ENCODE measurements at places on chromosomes 2 and 18.

DNA sequence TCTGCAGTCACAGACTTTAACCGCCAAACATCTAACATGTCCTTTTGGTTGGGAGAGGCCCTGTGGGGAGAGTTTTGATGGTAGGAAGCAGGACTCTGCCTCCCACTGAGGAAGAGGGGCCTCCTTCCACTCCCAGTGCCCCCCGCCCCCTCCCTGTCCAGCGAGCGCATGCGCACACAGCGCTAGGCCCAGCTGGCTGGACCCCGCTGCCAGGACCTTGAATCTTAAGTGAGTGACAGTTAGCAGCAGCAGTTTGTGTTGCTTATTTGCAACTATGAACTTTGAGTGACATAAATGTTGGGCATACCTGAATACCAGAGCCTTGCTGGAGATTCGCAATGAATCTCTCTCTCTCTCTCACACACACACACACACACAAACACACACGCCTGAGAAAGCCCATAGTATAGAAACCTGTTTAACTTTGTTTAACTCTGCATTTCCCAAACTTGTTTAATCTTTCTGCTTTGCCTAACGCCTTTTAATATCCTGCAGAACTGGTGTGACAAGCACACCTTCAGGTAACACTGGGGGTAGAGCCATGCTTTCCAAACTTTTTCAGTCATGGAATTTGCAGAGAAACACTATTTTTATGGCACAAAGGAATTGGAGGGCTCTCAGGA lies 134.6 kb upstream of the SMAD2 start:
- no peak for DNase-seq

DNA sequence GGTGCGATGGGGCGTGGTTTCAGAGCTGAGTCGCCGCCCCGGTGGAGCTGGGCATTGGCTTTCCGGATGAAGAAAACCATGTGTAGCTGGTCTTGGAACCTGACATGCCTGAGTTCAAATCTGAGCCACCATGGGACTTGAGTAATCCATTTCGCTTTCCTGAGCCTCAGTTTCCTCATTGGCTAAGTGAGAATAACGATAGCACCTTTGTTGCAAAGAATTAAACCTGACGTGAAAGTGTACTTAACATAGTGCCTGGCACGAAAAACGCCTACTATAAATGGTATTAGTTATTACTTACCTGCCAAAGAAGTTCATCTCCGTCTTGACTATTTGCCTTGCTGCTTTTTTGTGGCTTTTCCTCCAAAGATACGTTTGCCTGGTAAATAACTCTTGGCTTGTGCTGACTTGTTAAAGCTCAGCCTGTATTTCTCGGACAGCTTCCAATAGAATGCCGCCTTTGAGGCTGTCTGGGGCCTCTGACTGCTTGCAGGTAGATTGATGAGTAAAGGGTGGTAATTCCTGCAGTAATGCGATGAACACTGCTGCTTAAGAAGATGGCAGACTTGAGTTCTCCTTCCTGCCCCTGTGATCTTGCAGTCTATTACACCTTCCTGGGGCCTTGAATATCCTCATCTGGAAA lies 1.3 kb downstream of the CDCA7 start:
- no peak for DNase-seq

GRCh38 chr2:223900531-223900930 lies 44.6 kb downstream of the WDFY1 start:
- DNase-seq = no peak

GRCh38 chr2:5926871-5927512 lies 234.8 kb downstream of the SOX11 start:
- DNase-seq = no peak

- DNase-seq = no peak
Measured at GRCh38 chr2:161981679-161982250, 92.2 kb downstream of the DPP4 start.

- no peak for DNase-seq
Measured at GRCh38 chr2:184730288-184730687, 132.0 kb downstream of the ZNF804A start.

DNA sequence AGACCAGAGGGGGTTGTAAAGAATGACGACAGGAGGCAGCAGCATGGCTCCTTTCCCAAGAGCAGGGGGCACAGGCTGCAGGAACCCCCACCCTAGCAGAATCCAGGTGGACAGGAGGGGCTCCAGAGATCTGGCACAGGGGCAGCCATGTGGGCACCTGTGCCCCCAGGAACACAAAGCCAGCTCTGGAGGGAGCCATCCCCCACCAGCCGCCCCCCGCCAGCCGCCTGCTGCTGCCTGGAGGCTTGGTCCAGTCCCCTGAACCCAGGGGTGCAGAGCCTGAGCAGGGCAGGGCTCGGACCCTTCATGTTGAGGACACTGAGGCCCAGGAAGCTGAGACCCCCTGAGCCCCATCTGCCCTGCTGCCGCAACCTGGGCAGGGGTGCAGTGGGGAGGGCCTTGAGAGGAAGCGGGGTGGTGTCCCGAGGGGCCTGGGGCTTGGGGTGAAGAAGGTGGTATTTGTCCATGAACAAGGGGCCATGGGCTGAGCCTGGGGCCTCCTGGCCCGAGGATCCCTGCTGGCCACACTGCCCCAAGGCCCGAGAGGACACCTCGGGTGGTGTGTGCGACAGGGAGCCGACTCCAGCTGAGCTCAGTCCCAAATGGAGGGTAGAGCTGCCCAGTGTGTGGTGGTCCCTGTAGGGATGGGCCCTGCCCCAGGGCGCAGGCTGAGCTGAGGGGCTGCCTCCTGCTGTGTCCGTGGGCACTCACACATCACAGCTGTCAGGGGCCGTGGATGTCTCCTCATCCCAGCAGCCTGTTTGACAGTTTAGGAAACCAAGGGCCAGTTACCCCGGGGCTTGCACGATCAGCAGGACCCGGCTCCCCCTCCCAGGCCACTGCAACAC lies 39.8 kb upstream of the SNED1 start:
- no peak for DNase-seq

DNA sequence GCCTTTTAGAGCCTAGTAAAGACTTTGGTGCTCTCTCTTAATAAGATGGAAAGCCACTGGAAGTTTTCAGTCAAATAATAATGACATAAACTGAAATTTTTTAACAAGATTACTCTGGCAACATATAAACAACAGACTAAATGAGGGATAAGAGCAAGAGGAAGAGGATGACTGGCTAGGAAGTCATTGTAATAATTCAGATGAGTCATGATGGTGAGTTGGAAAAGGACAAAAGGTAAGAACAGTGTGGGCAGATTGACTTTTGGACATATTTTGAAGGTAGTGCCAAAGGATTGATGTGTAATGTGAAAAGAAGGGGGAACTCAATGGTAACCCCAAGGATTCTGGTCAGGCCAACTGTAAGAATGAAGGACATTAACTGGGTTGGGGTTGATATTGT lies 310.3 kb downstream of the NOL4 start:
- DNase-seq = no peak

DNA sequence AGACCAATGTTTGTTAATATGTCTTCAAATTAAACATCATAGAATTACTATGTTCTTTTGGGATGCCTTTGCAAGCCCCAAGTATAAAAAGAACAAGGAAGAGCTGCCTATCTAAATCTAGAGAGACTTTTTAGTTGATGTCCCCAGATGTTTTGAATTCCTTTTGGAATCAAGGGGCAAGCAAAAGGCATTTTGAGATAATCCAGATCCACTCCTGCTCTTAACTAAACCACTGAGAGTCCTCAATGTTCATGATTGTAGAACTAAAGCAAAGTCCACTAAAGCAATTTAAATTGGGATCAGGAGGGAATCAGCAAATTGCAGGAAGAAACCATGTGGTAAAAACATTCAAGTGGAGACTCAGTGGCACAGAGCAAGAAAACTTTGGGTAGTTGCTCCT lies 558.5 kb upstream of the VRK2 start:
- no peak for DNase-seq

DNA sequence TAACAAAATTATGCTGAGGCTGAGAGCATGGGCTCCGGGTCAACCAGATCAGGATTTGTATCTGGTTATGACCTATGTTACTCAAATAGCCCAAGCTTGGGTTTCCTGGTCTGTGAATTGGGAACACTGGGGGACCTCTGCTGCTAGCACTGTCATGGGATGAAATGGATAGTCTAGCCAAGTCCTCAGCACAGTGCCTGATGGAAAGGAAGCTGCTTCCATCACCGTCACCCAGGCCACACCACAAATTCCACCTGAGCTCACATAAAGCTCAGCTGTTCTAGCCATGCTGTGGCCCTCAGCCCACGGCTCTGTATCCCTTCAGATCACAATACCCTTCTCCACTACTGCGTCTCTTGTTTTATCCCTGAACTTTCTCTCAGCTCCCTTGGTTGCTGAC lies 179.6 kb upstream of the SP5 start:
- no peak for DNase-seq

DNA sequence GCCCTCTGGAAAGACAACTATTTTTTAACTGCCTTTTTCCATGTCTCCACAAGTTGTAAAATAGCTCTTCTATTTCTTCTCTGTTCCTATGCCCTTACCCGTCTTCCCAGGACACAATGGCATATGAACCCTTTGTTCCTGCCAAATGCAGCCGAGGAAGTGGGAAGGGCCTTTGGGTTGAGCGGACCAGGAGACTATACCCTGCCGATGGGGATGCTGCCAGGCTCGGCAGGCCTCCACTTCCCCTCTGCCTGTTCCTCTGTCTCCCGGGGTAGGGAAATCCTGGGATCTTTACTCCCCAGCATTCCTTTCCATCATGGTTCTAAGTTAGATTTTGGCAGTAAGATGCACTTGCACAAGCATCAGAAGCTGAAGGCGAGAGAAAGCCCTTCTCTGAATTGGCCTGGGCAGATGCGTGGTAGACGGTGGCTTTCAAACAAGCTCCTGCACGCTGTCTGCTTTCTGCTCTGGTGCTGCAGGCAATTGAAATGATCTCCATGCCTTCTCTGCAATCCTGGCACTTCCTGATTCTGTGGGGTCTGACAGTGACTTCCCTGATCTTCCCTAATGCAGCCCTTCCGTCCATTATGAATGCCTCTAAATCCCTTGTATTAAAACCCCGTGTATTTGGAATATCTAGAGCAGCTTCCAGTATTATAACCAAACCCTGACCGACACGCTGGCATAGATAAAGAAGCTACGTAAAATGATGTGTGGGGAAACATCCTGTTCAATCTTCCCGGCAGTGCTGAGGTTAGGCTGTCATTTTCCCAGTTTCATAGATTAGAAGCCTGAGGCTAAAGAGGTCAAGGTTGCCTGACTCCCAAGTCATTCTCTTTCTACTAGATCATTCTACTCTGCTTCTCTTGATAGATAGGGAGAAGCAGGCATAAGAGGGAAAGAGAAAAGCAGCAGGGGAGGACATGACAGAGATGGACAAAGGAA lies 69.8 kb downstream of the MCFD2 start:
- no peak for DNase-seq

- DNase-seq = peak; percentile 98
Measured at GRCh38 chr2:240387669-240388358, 47.6 kb upstream of the GPC1 start.

GRCh38 chr2:236659758-236660150 lies 90.1 kb downstream of the ACKR3 start:
- DNase-seq = no peak

- DNase-seq = no peak
Measured at GRCh38 chr2:173130496-173131465, 55.1 kb downstream of the MAP3K20 start.

- no peak for DNase-seq
Measured at GRCh38 chr2:72830273-72830672, 4.4 kb upstream of the EXOC6B start.

DNA sequence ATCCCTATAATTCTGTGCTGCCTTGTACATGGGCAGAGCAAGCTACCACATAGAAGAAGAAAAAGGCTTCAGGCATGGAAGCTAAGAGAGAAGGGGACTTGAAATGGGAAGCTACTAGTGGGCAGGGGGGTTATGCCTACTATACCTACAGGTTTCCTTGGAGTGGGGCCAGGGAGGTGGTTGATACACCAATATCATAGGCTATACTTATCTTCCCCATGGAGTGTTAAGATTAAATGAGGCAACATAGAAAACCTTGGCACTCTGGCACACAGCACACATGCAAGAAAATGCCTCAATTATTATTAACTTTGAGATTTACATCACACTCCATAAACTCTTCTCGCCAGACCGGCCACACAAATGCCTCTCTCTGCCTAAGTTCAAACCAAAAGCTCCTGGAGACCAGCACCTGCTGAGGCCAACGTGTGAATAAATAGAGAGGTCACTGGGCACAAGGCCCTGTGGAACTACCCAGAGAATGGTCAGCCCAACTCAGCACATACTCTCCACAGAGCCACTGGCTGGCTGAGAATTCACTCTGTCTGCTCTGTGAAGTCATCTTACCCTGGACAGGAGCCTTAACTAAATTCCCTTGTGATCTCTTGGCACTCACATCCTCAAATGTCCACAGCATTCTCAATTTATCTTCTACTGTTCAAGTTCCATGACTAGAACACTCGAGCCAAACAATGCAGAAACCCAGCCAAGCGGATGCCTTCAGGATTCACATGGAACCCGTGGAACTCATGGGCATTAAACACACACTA lies 498.7 kb downstream of the BCL11A start:
- DNase-seq = peak; percentile 1

GRCh38 chr2:176297067-176297466 lies 27.8 kb downstream of the MTX2 start:
- no peak for DNase-seq

- peak; percentile 69 for DNase-seq
Measured at GRCh38 chr2:68811364-68811763, 59.8 kb downstream of the BMP10 start.

DNA sequence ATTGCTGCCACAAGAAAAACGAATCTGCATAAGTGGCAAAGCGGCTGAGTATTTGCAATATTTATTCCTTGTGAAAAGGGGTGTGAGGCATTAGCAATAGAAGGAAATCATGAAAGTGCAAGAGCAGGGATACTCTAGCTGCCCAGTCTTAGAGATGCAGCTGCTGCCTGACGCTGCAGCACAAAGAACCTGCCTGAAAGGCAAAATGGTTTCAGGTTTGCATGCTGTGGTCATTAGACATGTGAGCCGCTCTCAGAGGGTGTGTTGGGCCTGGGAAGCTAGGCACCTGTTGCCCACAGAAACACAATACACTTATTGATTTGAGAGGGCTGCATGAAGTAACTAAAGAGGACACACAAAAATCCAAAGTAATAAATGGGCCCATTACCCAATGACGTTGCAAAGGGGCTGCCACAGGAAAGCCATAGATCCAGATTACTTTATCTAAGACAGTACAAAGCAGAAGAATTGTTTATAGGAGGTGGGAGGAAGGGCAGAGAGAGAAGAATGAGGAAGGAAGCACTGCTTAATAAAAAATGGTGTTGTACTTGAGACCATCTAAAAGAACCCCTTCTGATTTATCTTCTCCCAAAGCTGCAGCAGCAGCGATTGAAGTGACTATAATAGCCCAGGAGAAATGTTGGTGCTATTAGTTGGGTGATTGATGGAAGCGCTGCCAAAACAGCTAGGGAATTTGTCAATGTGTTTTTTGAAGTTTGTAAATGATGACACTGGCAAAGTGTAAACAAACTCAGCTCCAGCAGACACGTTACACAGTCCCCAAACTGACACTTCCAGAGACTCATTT lies 492.4 kb upstream of the ACVR2A start:
- DNase-seq = no peak

DNA sequence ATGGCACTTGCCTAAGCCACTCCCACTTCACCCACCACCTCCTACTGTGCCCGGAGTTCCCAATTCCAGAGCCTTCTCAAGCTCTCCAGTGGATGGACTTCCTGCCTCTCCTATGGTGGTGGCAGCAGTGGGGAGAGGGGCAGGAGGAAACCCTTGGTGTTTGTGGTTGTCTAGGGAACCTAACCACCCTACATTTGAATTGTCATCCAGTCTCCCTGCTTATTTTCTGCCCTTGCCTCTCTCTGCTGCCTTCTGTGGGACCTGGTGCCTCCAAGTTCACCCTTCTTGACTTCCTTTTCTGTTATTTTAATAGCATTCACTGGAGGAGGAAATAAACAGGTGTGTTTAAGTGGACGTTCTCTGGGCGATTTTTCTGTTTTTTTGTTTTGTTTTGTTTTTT lies 50.0 kb upstream of the HPCAL1 start:
- no peak for DNase-seq
